ENCODE measurements at places on chromosomes 4 and X.

- no peak for DNase-seq
Measured at GRCh38 chr4:8280876-8281440, 11.4 kb downstream of the HTRA3 start.

DNA sequence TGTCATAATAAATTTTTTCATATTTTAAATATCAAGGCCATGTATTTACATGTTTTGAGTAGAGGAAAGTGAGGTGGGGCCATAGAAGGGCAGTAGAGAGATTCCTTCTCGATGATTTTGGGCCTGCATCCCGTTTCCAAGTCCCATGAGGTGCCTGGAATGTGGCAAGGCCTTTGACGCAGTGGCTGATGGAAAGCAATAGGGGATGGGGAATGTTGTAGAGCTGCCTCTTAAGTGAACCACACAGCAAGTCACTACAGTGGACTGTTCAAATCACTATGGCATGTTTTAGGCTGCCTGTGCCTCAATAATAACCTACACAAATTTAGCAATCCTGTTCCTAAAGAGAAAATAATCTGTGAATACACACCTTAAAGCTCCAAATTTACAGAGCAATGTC lies 48.3 kb downstream of the ANXA5 start:
- DNase-seq = no peak

- no peak for DNase-seq
Measured at GRCh38 chr4:152972821-152973628, 36.9 kb downstream of the FHDC1 start.

DNA sequence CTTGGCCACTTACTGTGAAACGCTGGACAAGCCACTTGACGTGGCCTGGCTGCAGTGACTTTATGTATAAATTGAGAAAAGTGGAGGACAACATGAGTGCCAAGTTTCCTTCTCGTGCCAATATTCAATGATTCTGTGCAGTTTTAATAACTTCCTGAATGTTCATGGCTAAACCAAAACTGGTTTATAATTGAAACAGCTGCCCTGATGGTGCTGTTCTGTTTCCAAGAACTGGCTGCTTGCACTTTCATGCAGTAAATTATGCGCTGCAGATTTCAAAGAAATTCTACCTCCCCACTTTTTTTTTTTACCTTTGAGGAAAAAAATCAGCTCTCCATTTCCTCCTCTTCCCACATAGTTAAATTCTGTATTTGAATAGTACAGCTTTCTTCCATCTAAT lies 205.2 kb upstream of the CASK start:
- DNase-seq = no peak

DNA sequence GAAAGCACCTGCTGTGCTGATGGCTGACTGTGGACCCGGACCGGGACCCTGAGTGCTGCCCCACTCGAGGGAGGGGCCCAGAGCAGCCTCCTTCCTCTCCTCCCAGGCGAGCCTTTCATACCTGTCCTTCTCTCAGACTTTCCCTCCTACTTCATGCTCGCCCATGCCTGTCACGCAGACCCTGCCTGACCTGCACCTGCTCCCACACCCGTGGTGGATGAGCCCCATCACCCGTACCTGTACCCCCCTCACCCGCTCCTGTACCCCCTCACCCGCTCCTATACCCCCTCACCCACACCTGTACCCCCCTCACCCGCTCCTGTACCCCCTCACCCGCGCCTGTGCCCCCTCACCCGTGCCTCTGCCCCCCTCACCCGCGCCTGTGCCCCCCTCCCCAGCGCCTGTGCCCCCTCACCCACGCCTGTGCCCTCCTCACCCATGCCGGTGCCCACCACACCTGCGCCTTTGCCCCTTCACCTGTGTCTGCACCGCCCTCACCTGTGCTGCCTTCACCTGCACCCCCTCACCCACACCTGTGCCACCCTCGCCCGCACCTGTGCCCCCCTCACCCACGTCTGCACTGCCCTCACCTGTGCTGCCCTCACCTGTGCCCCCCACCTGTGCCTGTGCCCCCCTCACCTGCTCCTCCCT lies 5.8 kb downstream of the MAEA start:
- DNase-seq = no peak

DNA sequence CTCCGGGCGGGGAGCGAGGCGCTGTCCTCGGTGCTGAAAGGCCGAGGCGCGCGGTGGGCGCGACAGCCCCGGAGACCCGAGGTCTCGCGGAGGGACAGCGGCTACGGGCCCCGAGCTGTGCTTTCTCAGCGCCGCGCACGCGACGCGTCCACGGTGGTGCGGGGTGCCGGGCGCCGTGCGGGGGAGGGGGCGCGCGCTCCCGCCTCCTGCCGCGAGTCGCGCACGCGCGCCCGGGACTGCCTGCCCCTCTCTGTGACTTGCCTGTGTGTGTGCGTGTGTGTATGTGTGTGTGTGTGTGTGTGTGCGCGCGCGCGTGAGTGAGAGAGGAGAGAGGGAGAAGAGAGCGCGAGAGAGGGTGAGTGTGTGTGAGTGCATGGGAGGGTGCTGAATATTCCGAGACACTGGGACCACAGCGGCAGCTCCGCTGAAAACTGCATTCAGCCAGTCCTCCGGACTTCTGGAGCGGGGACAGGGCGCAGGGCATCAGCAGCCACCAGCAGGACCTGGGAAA lies at the start of gene GRIA2:
Gene GRIA2 (plus strand): TSS at position 358 of the 511 bp plus-strand sequence. CDS start 315 bp downstream, outside the sequence.
- DNase-seq = no peak

DNA sequence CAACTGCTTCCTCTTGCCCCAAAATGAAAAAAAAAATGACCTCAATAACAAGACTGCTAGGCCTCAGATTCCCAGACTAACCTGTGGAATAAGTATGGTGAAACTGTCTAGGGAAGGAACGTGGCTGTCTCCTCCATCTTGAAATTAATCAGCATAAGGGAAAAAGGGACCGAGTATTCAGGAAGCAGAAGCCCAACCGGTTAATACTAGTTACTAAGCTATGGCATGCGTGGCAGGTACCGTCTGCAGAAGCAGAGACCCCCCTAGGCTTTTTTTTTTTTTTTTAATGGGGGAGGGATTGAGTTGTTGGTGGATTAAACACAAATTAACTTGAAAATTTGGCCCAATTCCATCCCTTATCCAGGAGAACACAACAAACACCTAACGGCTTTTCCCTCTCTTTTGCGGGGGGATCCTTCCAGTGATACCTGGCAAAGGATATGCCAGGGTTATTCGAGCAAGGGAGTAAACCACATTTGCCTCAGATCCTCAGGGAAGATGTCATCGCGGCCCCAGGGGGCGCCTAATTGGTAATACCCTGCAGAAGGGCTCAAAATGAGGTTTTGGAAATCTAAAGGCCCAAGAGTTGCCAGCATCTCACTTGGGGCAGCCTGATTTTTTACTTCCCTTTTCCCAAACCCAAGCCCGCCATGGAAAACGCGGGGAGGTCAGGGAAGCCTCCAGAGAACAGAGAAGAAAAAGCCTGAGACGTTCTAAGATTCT lies 893 bp downstream of the RLIM start:
- DNase-seq = no peak

DNA sequence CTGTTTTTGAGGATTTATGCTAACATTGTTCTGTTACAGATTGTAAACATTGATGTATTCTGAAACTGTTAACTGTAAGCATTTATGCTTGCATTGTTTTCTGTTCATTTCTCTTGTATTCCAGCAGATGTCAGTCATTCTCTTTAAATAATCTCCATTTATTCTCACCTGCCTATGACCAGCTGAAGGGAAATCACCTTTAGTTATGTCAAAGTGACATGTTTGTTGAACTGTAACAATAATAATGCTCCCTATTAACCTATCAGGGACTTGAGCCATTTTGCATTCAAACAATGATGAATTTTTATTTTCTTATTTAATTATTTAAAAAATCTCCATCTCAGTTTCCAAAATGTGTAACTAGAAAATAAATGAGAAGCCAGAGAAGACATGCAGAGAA lies 58.0 kb downstream of the SPCS3 start:
- DNase-seq = no peak

DNA sequence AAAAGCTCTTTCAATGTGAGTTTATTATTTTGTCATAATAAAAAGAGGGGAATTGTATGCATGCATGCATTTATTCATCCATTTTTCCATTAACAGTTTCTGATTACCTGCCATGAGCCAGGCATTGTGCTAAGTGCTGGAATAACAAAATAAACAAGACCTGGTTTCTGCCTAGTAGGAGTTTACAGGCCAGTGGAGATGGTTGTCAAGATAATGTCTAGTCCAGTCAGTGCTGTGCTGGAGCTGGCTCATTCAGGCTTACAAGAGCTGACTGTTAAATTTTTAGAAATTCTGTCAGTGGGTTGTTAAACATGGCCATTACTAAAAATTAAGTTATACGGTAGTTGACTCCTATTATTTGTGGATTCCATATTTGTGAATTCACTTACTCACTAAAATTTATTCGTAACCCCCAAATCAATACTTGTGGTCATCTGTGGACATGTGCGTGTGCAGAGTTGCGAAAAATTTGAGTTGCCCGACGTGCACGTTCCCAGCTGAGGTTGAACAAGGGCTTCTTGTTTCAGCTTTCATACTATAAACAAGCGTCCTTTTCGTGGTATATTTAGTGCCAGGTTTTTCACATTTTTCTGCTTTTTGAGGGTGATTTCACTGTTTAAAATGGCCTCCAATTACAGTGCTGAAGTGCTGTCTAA lies 172.3 kb upstream of the RPS6KA3 start:
- no peak for DNase-seq

GRCh38 chr4:16026160-16026761 lies 57.6 kb downstream of the PROM1 start:
- DNase-seq = no peak

DNA sequence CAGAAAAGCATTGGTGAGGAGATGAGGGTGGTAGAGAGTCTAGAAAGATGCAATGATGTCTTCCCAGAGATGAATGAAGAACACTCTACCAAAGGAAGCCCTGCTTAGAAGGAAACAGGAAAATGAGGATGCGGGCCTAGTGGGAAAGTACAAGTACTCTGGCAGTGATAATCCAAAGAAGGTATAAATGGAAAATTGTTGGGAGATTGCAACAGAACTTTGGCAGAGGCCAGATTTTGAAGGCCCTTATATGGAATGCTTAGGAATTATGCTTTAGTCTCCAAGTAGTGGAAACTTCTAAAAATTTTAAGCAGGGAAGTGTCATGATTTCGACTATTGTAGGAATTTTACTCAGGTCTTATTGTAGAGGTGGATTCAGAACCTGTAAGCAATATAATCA lies 11.0 kb downstream of the ARSJ start:
- DNase-seq = no peak

- no peak for DNase-seq
Measured at GRCh38 chr4:123107444-123108252, 185.3 kb upstream of the NUDT6 start.

- peak; percentile 25 for DNase-seq
Measured at GRCh38 chrX:15854080-15854655, 445 bp downstream of the AP1S2 start.

- DNase-seq = no peak
Measured at GRCh38 chr4:121968859-121969258, 17.0 kb upstream of the TRPC3 start.

DNA sequence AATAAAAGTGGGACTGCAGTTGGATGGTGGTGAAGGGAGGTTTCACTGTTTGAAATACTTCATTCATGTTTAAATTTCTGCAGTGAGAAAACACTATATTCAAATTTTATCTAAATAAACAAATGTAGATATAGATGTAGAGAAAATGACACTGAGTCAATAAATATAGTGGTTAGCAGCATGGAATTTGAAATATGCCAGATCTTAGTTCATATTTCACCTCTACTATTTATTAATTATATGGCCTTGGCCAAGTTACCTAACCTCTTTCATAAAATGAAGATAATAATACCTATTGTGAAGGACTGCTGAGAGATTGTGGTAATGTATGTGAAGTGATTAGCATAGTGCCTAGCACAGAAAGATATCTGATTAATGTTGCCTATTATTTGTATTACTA lies 70.5 kb downstream of the AGTR2 start:
- DNase-seq = no peak

DNA sequence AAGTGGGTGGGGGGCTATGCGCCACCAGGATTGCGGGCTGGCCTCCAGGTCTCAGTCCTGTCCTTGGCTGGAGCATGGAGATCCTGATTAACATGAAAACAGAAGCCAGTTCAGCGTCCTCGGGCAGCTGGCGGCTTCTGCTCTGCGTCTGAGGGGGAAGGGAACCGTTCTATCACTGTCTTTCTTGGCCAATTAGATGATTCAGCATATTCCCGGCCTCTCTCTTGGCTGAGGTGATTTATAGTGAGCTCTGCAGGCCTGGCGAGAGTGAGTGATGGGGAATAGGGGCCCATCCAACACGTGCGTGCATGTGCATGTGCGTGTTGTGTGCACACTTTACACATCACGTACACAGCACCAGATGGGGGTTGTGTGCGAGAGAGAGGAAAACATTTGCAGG lies 145.8 kb upstream of the ATP6AP2 start:
- DNase-seq = no peak

Data from omental fat pad (tissue), 4 donors.